ENCODE measurements at places on chromosomes 13 and 19.
A peak's percentile ranks its signal among the peaks of the same experiment; 100 is the strongest.

GRCh38 chr19:3304871-3305423 lies 61.4 kb upstream of the NFIC start:
- DNase-seq: peak; percentile 53

GRCh38 chr19:16232127-16232526 lies 34.4 kb downstream of the AP1M1 start:
- DNase-seq: no peak

- no peak for DNase-seq
Measured at GRCh38 chr13:41354416-41354815, 43.3 kb downstream of the NAA16 start.

- no peak for DNase-seq
Measured at GRCh38 chr13:38656699-38657098, 30.2 kb upstream of the FREM2 start.

DNA sequence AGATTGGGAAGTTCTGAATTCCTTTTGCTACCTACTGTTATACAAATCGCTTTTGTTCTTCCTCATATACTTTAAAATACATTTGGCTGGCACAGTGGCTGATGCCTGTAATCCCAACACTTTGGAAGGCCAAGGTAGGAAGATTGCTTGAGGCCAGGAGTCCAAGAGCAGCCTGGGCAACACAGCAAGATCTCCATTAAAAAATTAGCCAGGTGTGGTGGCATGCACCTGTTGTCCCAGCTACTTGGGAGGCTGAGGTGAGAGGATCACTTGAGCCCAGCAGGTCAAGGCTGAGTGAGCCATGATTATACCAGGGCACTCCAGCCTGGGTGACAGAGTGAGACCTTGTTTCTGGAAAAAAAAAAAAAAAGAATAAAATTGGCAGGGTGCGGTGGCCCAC lies 34.4 kb upstream of the CXCL17 start:
- no peak for DNase-seq

- DNase-seq: no peak
Measured at GRCh38 chr19:18321734-18322102, 1.2 kb downstream of the LSM4 start.

DNA sequence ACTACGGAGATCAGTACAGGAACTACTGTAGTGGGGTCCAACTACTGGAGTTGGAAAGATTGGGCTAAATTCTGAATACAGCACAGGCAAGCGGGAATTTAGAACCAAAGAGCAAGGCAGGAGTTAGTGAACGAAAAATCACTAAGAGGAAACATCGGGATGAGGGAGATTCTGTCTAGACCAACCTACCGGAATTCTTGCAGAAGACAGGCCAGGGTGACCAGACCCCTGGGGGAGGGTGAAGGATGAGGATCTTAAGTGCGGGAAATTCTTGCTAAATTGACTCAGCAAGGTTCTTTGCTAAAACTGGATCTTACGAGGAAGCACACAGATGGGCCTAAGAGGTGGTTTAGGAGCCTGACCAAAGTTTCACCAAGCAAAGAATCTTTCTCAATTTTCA lies 13.2 kb upstream of the PSPC1 start:
- DNase-seq: no peak

DNA sequence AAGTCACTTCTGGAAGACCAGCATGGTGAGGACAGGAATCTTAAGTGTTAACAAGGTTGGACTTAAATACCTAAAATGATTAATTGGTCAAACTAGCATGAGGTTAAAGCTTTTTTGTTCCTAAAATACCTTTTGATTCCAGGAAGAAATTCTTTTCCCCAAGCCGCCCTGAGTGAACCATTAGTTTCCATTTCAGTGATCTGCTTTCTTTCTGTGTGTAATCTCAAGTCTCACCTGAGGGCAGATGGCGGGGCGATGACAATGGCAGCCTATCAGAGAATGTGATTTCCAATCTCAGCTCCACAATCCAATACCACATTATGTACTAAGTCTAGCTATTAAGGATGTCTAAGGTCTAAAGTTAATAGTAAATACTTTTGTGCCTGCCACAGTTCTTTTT lies 390.9 kb upstream of the SGCG start:
- no peak for DNase-seq

GRCh38 chr13:28531845-28532387 lies 37.0 kb upstream of the FLT1 start:
- DNase-seq: no peak

DNA sequence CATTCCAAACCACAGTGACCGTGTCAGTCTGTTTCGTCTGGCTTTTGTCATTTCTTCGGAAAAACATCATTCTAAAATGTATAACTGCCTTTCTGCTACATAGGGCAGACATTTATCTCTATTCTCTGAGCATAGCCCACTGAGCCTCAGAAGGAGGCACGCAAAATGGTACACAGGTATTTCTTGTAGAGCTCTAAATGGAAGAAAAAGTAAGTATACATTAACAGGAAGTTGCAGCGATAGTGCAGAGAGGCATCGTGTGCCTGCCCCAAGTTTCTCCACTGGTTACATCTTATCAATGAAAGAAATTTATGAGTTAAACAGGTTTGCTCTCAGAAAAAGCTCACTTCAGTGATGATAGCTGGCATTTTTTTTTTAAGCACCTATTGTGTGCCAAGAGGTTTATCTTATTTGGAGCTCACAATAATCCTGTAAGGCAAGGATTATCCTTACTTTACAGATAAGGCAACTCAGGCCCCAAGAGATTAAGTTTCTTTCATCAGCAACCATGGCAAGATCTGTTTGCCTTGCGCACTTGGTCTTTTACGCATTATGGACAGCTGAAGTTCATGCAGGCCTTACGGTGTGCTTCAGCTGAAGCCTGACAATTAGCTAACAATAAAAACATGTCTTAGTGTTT lies 1.2 kb upstream of the RCBTB2 start:
- DNase-seq: no peak

DNA sequence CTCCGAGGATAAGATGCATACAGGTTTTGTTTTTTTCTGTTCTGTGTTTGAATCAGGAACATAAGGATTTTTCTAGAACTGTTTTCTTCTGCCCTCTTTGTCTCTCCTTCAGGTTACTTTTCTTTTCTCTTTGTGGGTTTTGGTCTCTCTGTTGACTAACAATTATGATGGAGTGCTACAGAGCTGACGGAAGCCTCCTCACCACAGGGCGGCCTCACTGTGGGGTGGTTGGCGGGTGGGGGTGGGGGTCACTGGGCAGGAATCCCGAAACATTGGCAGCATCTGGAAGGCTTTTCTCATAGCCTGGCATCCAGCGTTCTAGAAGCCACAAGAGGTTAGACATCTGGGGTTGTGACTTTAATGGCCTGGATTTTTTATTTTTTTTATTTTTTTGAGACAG lies 12.0 kb upstream of the MATK start:
- no peak for DNase-seq

DNA sequence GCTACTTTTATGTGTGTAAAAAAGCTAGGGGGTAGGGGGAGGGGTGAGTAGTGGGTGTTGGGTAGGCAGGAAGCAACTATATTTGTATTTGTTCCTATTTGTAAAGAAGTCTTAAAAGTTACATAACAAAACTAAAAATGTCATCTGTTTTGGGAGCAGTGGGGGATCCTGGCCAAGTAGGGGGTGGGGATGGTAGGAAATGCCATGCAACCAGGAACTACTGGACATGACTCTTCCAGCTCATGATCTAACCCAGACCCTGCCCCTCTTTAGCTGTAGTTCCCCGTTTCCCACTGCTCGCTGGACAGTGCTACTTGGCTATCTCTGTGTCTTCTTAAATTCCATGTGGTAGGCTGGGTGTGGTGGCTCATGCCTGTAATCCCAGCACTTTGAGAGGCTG lies 3.2 kb downstream of the GTF3A start:
- no peak for DNase-seq

DNA sequence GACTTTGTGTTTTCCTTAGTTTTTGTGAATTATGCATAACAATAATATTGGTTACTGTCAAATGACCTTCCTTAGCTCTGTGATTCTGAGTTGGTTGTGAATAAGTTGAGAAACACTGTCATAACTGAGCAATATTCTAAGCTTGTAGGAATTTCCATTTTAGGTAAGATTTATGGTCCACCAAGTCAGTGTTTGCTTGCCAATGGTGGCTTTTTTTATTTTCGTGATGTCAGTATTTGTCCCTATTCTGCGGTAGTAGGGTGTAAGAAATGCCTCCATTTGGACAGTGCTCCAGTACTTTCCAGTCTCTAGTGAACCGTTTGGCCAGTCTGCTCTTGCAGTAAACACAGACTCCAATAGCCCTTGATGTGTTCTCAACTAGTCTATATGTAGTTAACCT lies 94.7 kb downstream of the FRY start:
- DNase-seq: no peak

GRCh38 chr19:7505288-7505681 lies 10.6 kb upstream of the ZNF358 start:
- no peak for DNase-seq

DNA sequence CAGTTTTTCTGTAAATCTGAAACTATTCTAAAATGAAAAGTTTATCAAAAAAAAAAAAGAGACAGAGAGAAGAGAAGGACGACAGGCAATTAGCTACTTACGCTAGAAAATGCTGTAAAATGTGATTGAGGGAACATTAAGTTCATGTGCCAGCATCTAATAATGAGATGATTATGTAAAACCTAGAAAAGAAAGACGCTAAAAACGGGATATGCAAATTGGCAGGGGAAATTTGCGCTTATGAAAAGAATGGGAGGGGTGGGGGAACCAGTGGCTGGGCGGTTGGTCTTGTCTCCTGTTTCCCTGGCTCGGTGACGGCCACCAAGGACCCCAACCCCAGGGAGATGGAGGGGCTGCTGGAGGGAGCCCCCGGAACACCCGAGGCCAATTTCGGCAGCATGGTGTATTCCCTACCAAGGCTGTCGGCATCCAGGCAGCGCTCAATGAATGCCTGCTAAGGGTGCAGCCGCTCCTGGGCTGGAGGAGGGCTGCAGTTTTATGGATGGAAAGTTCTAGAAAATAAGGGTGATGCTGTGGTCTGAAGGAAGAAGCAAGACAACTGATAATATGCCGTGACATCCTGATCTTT lies 34.2 kb downstream of the GNG7 start:
- DNase-seq: no peak

- no peak for DNase-seq
Measured at GRCh38 chr19:17404621-17405249, 695 bp downstream of the BST2 start.

DNA sequence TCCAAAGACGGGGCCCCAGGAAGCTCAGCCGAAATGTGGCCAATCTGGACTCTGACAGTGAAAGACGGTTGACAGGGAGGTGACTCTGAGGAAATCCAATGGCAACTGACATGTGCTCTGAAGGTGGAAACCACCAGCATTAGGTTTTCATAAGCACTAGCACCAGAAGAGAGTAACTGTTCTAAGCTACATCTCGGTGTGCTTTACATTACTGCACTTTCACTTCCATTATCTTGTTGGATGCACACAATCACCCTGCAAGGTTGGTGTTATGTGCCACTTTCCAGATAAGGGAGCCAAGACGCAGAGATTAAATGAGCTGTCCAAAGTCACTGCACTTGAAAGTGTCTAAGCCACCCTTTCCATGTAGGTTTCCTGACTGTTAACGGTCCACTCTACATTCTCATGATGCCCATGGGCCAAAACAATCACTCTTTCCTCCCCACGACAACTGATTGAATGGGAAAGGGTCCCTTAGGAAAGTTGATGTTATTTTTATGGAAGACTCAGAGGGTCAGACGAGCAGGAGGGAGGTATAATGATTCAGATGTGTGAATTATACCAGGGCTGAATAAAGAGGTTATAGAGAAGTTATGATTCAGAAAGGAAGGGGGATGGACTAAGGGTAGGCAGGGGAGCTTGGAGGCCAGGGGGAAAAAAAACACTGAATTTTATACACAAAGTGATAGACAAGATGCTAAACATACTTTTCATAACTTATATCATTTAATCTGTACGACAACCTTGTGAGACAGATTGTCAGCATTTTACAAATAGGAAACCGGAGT lies 52.8 kb downstream of the RUBCNL start:
- no peak for DNase-seq

GRCh38 chr13:60152904-60153303 lies 10.8 kb downstream of the DIAPH3 start:
- DNase-seq: no peak

- no peak for DNase-seq
Measured at GRCh38 chr13:98144027-98144741, 1.3 kb downstream of the FARP1 start.

DNA sequence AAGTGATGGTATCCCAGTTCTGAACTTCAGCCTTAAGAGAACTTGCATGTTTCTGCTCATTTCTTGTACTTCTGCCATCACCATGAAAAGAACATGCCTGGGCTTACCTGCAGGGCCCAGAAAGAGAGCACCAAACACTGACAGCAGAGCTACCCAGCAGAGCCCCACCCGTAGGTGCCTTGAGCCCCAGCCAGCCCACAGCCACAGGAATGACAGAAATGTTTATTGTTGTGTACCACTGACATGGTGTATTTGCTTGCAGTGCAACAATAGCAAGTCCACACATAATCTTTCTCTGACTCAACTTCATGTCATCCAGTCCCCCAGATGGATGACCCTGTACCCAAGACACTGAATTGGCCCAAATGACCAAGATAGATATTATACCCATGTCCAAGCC lies 195.2 kb downstream of the TSHZ3 start:
- DNase-seq: no peak

Data from stimulated activated CD8-positive, alpha-beta memory T cell treated with anti-CD3 and anti-CD28 coated beads, Interleukin-4, amount 100 ng/mL, for 1 hour (primary cell).